ENCODE measurements at places on chromosomes 3 and 15.

- no peak for DNase-seq
These were observed 57.0 kb downstream of the PPARG start for GRCh38 chr3:12345584-12346494.

DNA sequence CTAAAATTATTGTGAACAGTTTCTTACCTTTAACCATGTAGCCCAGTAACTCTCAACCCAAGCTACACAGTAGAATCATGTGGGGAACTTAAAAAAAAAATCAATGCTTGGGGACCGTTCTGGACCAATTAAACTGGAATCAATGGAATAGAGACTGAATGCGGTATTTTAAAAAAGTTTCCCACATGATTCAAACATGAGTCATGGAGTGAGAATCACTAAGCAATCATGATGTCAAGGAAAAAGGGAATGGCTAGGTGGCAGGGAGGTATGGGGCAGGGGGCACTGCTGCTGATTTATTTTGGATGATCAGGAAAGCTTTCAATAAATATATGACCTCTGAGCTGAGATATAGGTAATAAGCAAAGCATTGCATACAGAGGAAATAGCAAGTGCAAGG, 250.5 kb upstream of the RORA start:
- no peak for DNase-seq

DNA sequence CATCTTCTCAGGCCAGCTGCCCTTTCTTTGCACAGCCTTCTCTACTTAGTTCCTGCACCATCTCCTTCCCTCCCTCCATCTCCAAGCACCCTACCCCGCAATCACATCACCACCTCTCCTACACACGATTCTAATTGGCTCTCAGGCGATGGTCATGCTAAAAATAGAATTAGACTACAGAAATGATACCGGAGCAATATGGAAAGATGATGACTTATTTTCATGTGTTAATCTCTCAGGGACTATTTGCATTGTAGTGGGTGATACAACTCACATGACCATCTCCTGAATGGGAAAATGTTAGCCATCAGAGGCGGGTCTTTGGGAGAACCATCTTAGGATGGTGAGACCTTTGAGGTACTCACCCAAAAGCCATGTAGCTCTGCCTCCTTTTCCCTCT, 54.7 kb upstream of the PPARG start:
- DNase-seq, result no peak

GRCh38 chr3:8635125-8635524, 9.5 kb downstream of the SSUH2 start:
- no peak for DNase-seq

DNA sequence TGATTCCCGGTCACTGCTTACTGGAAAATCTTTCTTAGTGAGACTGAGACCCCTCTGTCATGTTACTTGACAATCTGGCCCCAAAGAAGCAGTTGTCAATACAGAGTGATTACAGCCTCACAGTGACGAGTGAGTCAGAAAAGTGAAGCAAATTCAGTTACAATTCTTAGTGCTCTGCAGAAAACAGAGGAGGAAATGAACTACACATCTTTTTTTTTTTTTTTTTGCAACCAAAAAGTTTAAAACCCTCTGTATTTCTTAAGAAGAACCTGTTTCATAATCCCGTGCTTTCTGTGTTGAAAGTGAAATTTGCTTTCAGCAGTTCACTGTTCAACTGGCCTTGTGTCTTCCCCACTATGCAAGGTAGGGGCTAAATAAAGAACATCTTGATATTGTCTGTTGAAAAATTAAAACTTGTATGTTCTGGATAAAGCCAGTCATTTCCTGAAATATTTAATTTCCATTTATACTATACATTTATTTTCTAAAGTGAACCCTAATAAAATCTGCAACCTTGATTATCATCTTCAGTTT, 1.9 kb downstream of the AQP9 start:
- DNase-seq, result no peak

GRCh38 chr3:183185696-183186095, 23.2 kb upstream of the LAMP3 start:
- no peak for DNase-seq

- DNase-seq, result no peak
These were observed 16.6 kb upstream of the KLF13 start for GRCh38 chr15:31309893-31310606.

GRCh38 chr3:107850681-107851080, 240.2 kb downstream of the CD47 start:
- no peak for DNase-seq
